ENCODE measurements at places on chromosomes 12 and 14. TPM values are rescaled to one million over a fixed set of nuclear protein-coding genes. Genes with fewer than 3 reads are reported as not detected.

GRCh38 chr12:116490471-116490870, 68.7 kb upstream of the MAP1LC3B2 start:
- peak; percentile 74 for DNase-seq

DNA sequence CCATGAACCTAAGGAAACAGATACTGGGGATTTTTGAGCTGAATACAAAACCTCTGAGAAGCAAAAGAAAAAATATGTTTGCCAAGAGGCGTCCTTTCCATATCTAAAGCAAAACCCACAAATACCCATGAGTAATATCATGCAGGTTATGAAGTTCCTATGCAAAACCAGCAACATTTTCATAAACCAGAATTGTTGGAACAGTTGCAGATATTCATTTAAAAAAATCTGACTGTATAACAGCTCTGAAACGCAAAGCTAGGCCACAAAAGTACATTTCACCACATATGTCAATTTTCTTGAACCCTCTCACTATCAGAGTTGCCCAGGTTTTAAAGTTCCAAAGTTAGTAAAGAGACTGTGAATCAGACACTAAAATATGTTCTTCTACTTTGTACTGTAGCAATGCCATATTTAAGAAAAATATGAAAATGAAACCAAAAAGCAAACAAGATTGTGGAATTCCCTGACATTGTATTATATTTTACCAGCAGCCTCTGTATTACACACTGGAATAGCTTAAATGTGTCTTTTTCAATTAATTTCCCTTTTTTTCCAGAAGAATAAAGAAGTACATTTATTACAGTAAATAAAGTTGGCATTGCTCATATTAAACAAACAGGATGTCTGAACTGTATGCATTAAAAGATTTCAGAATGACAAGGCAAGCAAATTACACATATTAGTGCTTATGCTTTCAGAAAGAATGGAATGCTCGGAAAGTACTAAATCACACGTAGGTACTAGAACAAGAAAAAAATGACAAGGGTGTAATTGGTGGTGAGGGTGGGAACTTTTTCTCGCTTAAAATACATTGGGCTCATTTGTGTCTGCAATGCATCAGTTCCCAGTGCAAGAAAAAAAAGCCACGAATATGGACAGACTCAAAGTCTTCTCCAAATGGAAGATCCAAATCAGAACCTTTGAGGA, 33.6 kb upstream of the HIF1A start:
- DNase-seq = peak; percentile 68

GRCh38 chr12:93663006-93663728, 14.0 kb upstream of the CRADD start:
- DNase-seq = peak; percentile 36

DNA sequence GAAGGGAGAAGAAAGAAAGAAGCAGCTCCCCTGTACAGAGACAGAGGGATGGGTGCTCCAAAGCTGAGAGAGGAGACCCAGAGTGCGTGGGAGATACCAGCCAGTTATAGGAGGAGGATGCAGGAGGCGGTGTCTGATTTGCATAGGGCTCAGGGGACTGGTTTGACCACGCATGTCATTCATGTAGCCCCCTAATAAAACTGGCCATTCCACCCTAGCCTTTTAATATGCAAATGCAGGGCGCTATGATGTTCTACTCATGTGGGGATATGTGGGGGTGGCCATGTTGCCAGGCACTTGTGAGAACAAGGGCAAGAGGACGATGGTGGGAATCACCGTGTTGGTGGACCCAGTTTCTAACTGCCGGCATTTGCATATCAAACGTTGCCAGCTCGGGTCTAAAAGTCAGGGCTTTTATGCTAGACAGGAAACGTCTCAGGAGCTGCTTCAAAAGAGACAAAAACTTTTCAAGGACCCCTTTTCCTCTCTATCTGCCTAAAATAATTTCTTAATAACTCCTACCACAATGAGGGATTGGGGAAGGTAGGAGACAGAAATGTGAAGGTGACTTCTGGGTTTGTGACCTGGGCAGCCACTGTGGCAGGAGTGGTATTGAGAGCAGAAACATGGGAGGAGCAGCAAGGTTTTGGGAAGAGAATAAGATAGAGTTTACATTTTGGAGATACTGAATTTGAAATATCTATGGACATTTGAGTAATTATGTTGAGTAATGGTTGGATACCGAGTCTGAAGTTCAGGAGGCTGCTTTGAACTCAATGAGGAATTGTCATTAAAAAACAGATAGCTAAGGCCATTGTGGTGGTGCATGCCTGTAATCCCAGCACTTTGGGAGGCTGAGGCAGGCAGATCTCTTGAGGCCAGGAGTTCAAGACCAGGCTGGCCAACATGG, 2.2 kb upstream of the ATXN3 start:
- DNase-seq = no peak

DNA sequence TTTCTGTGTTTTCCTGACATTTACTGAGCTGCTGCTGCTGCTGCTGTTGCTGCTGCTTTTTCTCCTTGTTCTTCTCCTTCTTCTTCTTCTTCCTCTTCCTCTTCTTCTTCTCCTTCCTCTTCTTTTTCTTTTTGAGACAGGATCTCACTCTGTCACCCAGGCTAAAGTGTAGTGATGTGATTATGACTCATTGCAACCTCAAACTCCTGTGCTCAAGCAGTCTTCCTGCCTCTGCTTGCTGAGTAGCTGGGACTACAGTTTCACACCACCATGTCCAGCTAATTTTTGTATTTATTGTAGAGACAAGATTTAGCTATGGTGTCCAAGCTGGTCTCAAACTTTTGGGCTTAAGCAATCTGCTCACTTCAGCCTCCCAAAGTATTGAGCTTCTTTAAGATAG, 95.8 kb downstream of the TMTC3 start:
- peak; percentile 92 for DNase-seq

DNA sequence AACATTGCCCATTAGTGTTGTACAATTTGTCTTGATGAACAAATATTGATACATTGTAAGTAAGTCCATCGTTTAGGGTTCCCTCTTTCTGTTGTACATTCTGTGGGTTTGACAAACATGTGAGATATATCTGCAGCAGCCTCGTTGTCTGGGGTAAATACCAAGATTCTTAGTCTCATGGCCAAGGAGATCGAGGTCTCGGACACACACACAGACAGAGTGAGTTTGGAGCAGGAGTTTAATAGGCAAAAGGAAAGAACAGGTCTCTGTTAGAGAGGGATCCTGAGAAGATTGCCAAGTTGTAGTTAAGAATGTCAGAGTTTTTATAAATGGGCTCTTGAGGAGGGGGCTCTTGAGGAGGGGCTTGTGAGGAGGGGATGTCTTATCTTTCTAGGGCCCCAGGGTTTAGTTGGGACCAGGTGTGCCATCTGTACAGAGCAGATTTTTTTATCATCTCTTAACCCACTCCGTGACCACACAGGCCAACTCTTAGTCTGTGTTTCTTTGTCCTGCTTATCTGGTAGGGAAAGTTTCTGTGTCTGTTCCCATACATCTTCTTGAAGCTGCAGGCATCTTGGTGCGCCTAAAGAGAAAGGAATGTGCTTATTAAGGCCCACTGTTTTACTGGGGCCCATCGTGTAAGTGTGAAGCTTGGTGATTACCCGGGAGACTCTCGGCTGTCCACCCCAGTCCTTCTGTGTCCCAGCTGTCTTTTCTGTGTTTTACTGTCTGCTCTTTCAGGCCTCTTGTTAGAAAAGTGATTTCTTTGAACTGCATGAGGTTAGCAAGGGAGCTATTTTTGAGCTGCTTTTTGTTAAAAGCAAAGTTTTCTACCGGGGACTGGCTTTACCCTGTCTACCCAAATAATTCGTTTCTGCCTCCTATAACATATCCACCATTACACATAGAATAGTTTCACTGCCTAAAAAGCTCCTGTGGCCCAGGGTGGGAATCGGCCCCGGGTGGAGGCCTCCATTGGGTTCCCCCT, 22.4 kb upstream of the CLEC2D start:
- DNase-seq = peak; percentile 35

- no peak for DNase-seq
These were observed 496 bp downstream of the PPP2R5C start for GRCh38 chr14:101761881-101762529.

- DNase-seq = no peak
These were observed 630.4 kb downstream of the DIO2 start for GRCh38 chr14:79580906-79581305.

GRCh38 chr12:98727196-98727595, 82.1 kb downstream of the APAF1 start:
- no peak for DNase-seq

- DNase-seq = no peak
These were observed at the start of gene ARHGEF40 for GRCh38 chr14:21070083-21070609. Gene ARHGEF40 (plus strand): TSS chr14:21070304. CDS start chr14:21070397, 93 bp downstream.

DNA sequence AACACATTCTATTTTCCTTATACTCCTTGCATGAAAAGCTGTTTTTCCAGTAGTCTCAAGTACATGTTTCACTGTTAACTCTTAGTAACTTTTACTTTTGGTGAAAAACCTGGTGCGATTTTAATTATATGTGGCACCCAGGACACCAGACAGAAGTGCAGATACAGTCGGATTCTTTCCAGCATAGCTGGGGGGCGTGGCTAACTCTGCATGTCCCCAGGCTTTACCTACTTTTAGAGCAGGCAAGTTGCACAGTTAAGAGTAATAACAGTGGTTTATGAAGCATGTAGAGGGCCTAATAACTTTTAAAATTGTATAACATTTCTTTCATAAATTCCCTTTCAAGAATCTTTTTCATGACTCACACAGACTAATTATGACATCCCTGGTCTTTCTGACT, 70.7 kb downstream of the HSD17B6 start:
- DNase-seq = peak; percentile 17

DNA sequence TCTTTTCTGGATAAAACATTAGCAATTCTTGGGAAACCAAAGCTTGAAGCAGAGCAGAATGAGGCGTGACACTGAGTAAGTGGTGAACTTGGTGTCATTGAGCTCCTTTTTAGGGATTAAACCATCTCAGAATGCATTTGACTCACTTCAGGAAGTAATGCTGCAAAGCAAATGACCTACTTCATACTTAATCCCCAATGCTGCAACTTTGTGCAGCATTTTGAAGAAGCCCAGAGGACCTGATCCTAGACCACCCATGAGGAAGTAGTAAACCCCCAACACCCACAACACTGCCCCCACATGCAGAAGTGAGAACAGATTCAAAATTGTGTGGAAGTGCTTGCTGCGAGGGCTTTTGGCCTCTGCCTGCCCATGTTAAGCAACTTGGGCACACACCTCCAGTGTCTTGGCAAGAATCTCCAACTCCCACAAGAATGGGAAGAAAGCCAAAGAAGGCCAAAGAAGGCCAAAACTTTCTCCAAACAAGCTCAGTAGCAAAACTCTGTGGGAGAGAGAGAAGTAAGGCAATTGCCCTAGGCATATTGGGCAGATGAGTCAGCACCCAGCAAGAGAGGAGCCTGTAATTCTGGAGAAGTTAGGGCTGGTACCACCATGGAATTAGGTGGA, 69.2 kb upstream of the ETV6 start:
- peak; percentile 99 for DNase-seq

HOXC13 gene
- total RNA-seq = not detected

SLC25A21 gene
- total RNA-seq = 0.64 TPM

CD69 gene
- not detected for total RNA-seq

OAS1 gene
- total RNA-seq = 4.9 TPM

KRT5 gene
- total RNA-seq = 10,597 TPM
